Suppressor macrophage treated with lipopolysaccharide for 1 hour (primary cell): ENCODE measurements at places on chromosomes 6 and 20.

GRCh38 chr6:90202156-90202555 lies 94.5 kb downstream of the BACH2 start:
- DNase-seq, result no peak

GRCh38 chr20:14820771-14821170 lies 483.4 kb upstream of the FLRT3 start:
- DNase-seq, result no peak

DNA sequence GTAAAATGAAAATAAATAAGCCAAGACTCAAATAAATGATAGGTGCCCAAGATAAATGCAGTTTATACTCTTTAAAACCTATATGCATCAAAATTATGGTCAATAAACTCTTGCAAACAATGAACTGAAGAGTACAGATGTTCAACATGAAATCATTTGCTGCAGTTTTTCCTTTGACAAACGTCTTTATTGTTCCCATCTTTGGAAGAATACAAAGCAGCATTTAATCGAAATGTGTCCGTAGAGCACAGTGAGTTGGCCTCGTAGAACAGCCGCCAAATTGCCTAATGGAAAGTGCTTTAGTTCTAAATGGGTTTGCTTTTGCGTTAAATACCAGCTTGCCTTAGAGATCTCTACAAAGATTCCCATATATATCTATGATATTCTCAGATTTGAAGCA lies 447.4 kb downstream of the PKHD1 start:
- DNase-seq, result no peak

DNA sequence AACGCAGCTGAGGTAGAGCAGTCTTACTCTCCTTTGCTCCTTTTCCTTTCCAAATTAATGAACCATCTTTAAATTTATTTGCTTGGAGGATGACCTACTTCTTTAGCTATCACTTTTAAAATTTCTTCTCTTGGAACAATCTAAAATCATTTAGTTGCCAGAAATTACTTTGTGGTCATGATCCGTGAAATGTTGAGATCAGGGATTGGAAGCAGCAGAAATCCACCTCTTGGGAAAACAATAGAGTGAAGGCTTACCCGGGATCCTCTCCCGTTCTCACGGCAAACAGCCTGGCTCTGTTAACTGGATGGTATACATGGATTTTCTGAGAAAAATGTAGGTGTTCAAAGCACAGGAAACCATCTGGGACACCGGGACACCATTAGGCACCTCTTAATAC lies 7.7 kb downstream of the AKAP12 start:
- no peak for DNase-seq

- DNase-seq, result no peak
Observed at GRCh38 chr6:128711149-128711548, 171.8 kb upstream of the LAMA2 start.

GRCh38 chr6:39904946-39905639 lies 29.2 kb downstream of the MOCS1 start:
- DNase-seq, result no peak

DNA sequence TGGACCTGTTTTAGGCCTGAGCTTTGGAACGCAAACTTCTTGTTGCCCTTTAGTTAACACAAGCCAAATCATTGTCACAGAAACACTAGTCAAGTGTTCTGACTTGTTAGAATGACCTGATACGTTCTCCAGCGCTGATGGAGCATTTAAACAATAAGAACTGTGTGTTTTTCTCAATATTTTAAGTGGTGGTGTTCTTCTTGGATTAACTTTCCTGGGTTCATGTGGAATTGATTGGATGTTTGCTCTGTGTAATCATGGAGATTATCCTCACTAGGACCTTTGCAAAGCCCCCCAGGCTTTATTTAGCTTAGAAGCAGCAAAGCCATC lies 1.6 kb downstream of the LRRC1 start:
- DNase-seq, result no peak

DNA sequence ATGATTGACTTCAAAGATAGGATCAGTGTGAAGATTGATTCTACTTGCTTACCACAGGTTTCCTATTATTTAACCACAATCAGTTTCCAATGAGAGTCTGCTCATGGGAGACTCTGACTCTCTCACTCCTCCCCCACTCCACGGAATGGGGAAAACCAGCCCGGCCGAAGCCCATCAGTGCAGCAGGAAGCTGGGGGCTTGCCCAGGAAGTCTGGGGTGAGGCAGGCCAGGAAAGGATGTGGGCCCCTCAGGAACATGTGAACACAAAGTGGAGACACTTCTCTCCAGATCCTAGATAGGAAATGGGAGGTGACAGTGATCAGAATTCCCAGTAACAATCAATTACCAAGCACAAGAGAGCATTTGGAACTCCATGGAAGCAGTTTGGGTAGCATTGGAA lies 144.2 kb downstream of the TTLL2 start:
- no peak for DNase-seq

GRCh38 chr20:52539891-52540290 lies 348.3 kb upstream of the ZFP64 start:
- DNase-seq, result no peak

- DNase-seq, result no peak
Observed at GRCh38 chr20:62365814-62366369, 1.2 kb downstream of the LAMA5 start.

GRCh38 chr6:113857556-113858479 lies 673 bp downstream of the MARCKS start:
- peak; percentile 60 for DNase-seq

DNA sequence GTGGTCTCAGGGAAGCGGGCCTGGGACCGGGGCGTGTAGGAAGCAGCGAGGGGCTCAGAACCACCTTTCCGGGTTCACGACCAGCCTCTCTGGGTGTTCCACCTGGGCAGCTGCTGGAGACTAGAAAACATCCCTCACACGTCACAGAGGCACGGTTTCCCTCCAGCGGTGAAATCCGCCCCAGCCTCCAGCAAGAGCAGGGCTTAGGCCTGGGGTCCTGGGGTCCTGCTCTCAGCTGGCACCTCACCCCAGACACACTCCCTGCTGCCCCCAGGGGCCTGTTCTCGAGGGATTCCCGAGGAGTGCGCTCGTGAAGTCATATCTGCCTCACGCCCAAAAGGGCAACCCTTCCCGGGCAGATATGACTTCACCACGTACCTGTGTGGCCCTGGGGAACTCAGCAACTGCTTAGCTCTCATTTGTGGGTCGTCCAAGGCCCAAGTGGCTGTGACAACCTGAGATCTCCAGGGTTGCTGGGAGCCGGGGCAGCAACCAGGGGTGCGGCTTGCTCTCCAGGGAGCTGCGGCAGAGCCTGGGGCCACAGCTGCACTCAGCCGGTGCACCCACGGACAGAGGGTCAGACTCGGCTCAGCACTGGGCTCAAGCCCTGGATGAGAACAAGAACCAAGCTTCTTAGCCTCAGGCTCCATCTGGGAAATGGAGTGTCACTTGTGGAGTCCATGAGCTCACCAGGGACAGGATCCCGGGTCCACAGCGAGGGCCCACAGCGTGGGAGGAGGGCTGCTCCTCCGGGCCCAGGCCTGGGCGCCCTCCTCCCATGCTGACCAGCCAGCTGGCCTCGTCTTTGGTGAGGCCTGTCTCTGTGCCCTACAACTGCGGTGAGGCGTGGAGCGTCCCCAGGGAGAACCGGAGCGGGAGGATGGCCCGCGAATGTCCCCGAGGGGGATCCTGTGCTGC lies 661 bp downstream of the FNDC11 start:
- no peak for DNase-seq

DNA sequence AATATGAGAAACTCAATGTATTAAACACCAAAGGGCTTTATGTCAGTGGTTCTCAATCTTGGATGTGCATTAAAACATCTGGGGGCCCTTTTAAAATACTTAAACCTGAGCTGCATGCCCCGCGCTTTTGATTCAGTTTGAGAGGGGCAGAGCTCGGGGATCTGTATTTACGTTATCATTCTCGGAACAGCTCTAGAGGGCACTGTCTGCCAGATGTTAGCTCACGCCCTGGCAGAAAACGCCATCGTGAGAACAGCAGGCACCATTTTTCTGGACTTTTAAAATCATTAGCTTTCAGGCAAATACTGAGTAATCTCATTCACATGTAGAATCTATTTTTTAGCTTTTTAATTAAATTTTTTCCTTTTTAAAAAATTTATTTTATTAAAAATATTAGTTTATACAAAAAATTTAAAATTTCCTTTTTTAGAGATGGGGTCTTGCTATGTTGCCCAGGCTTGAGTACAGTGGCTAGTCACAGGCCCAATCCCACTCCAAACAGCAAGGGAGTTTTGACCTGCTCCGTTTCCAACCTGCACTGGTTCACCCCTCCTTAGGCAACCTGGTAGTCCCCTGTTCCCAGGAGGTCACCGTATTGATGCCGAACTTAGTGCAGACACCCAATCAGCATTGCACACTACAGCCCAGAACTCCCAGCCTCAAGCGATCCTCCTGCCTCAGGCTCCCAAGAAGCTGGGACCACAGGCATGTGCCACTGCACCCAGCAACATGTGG lies 30.0 kb upstream of the ZNF133 start:
- DNase-seq, result no peak

DNA sequence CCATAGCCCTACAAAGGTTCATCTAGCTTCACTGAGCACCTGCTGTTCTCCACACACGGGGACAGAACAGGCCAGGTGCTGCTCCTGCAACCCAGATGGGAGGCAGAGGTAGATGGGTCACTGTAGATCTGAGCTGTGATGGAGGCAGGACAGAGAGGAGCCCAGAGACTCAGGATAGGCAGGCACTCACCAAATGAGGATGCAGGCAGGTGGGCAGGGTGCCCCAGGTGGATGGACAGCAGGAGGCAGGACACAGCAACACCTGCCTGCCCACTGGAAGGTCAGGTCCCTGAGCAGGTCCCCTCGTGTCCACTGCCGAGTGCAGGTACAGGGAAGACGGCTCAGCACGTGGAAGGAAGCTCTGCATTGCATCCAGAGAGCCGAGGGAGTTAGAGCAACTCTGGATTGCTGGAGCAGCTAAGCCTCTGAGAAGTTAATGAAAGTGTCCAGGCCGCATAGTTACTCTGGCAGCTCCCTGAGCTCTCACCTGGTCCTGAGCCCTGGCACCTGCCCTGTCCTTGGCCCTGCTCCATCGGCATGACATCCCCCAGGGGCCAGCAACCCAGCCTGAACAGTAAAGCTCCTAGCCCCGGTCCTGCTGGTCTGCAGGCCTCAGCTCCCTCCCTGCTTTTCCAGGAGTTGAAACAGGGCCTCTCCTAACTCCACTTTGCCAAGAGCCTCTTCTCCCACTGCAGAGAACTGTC lies 4.9 kb upstream of the YTHDF1 start:
- DNase-seq, result no peak

- no peak for DNase-seq
Observed at GRCh38 chr20:50681359-50682064, 9.8 kb downstream of the RIPOR3 start.

GRCh38 chr6:149319422-149319821 lies 1.9 kb downstream of the TAB2 start:
- peak; percentile 92 for DNase-seq

DNA sequence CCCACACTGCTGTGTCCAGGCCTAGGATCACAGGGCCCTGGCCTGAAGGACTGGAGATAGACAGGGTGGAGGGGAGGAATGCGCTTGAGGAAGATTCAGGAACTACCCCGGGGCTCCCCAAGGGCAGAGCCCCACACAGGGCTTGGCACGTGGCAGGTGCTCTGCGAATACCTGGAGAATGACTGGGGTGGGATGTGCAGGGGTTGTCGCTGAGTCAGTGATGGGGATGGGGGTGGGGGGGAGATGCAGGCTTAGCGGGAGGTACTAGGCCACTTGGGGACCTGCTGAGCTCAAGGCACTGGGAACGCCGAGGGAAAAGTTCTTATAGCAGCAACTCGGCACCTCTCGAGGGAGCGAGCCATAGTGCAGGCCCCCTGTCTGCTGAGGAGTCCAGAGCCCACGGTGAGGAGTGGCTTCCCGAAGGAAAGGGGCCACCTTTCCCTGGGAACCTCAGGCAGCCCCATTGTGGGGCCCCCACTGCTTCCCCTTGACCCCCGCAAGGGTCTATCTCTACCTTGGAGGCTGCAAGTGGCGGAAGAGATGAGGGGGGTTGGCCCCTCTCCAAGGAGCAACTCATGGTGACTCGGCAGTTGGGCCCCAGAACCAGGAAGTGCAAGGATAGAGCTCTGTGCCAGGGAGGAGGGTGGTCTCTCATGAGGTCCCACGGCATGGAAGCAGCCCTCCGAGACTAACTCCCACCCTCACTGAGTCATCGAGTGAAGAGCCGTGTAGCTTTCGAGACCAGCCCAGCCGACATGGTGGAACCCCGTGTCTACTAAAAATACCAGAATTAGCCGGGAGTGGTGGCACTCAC lies 33.1 kb downstream of the SRC start:
- peak; percentile 66 for DNase-seq

DNA sequence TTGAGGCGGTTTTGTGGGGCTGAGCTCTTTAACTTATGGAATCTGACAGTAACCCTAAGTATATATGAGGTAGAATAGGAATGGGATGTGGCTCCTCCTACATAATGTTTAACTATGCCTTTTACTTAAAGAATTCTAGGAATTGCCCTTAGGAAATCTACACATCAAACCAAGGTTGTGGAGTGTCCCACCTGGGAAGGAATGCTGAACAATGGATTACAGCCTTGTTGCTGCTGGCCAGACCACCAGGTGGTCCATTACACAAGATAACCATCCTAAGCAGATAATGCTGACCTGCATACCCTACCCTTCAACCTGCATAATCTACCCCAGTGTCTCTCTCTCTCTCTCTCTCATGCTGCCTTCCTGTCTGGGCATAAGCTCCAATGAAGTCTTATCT lies 35.0 kb upstream of the SLC22A16 start:
- no peak for DNase-seq

GRCh38 chr6:110554966-110555460 lies 78.6 kb upstream of the SLC22A16 start:
- no peak for DNase-seq

DNA sequence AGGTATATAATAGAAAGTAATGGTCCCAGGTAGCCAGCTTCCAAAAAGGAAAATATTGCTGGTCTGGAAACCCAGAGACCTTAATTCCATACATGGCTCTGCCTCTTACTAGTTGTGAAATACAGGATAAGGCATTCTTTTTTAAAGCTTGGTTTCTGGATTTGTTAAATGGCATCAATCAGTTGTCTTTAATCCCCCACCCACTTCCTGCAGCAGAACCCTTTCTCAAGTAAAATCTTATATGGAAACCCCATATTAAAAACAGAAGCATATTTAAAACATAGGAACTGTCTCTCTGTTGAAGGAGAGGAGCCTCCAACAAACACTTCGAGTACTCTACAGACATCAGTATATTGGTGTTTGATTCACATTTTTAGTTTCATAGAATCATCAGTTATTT lies 6.2 kb upstream of the LCA5 start:
- no peak for DNase-seq

DNA sequence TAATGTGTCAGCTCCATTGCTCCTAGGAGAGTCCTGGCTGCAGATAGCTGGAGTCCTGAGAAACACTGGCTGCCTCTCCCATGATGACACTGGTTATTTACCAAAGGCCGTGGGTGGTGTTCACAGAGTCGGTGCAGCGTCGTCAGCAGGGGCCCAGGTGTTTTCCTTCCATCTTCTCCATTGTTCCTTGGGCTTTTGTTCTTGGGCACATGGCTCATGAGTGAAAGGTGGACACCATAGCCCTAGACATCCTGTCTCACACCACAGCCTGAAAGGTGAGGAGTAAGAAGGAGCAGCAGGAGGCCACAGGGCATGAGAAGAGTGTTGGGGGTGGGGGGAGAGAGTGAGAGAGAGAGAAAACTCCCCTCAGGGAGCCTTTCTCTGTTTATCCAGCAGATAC lies 9.1 kb downstream of the CST5 start:
- no peak for DNase-seq
